ENCODE measurements at places on chromosomes 1 and 21. TPM values are rescaled to one million over a fixed set of nuclear protein-coding genes. Genes with fewer than 3 reads are reported as not detected.

The DEPDC1 gene
- total RNA-seq: 49.6 TPM

The NBPF26 gene
- total RNA-seq: 11.7 TPM

The C1orf115 gene
- 35.1 TPM for total RNA-seq

The CHI3L2 gene
- not detected for total RNA-seq

The CLEC20A gene
- not detected for total RNA-seq

The OR2T2 gene
- total RNA-seq: not detected

The FABP3 gene
- total RNA-seq: 0.35 TPM

The SPRR3 gene
- total RNA-seq: not detected

The LCE1F gene
- total RNA-seq: not detected

The TRIM67 gene
- total RNA-seq: not detected

The STIL gene
- 15.8 TPM for total RNA-seq

The CASZ1 gene
- total RNA-seq: 0.99 TPM

The ADGRL2 gene
- total RNA-seq: 64.4 TPM

The LCE1D gene
- not detected for total RNA-seq

The ETS2 gene
- 64.7 TPM for total RNA-seq

The NEK7 gene
- 122 TPM for total RNA-seq

The WDR64 gene
- total RNA-seq: not detected

The E2F2 gene
- total RNA-seq: 3.8 TPM

The ARHGEF16 gene
- 0.35 TPM for total RNA-seq

The CRB1 gene
- total RNA-seq: not detected

The AADACL3 gene
- not detected for total RNA-seq

The FGR gene
- total RNA-seq: 0.07 TPM

Measured in pulmonary artery endothelial cell (primary cell).